ENCODE measurements at places on chromosomes 5 and 9.

DNA sequence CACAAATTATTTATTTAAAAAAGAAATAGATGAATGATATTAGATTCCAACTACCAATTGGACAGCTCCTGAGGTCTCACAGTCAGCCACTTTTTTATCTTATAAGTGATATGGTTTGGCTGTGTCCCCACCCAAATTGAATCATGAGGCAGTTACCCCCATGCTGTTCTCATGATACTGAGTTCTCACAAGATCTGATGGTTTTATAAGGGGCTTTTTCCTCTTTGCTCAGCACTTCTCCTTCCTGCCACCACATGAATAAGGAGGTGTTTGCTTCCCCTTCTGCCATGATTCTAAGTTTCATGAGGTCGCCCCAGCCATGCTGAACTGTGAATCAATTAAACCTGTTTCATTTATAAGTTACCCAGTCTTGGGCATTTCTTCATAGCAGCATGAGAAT, 12.9 kb downstream of the NLN start:
- no peak for DNase-seq

GRCh38 chr5:113902917-113903660, 389.6 kb downstream of the YTHDC2 start:
- no peak for DNase-seq

DNA sequence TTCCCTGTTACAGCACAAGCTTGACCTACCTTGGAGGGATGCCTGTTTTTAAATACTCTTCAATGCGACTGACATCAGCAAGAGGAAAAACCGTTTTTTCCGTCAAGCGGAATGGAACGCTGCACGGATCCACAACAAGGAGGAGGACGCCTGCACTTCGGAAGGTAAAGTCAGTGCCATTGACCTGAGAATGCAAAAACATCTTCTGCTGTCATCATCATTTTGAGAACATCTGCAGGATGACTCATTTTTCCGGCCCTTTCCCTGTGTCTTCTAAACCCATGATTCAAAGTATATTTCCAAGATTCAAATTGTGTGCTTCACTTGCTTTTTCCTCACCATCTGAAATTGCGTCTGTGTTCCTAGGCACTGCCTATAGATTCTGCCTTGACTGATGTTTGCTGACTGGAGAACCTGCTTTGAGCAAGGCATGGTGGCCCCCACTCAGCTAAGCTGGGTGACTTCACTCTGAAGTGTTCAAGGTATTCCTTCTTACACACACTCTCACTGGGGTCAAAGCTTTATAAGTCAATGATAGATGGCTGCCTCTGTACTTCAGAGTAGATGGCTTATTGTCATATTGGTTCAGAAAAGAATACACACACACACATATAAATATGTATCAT, 78.1 kb downstream of the CEMIP2 start:
- DNase-seq: no peak

GRCh38 chr9:126366366-126367011, 39.9 kb downstream of the MVB12B start:
- no peak for DNase-seq

DNA sequence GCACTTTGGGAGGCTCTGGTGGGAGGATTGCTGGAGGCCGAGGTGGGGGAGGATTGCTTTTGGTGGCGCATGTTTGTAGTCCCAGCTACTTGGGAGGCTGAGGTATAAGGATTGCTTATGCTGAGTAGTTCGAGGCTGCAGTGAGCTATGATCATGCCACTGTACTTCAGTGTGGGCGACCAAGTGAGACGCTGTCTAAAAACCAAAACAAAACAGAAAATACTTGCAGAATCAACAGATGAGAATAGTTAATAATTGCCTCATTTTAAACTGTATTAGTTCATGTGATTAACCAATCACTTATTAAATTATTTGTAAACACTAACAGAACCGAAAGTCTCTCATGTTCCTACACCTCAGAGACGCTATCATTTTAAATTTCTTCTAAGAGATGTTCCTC, 118.1 kb downstream of the CCDC171 start:
- no peak for DNase-seq

DNA sequence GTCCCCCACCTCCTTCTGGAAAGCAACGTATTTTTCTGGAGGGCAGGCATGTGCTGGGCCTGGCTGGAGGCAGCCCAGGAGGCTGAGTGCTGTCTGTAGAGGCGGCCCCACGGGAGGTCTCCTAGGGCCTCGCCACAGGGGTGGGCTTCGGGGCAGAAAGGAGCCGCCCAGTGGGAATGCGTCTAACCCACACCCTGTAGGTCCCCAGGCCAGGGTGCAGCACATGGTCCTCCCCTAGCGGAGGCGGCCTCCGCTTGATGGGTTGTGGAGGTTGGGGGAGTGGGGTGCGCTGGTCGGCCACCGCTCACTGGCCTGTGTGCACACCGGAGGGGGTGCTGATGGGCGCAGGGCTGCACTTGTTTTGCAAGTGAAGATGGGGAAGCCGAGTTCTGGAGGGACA, 48.3 kb upstream of the UBAC1 start:
- no peak for DNase-seq

DNA sequence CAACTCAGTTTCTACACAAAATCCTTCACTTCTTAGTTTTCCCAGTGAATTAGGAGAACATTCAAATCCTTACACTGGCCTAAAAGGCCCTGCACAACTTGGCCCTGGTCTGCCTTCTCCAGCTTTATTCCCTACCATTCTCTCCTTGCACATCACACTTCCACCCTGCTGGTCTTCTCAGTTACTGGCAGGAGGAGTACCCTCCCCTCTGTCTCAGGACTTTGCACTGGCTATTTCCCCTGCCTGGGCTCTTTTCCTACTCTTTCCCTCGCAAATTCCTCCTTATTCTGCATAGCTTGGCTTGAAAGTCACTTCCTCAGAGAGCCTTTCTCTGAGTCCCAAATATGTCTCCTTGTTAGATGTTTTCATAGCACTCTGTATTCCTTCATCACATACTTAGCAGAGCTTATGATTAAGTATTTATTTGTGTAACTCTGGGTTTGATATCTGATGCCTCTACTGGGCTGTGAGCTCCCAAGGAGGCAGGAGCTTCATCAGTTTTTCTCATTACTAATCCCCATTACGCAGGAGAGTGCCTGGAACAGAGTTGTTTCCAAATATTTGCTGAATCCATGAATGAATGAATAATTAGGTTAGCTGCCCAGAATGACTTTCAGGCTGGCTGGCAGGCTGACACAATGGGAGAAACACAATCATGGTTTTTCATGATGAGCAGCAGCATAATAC, 159.8 kb upstream of the KLF9 start:
- DNase-seq: no peak

GRCh38 chr5:37696190-37697021, 143.4 kb downstream of the GDNF start:
- DNase-seq: no peak

- DNase-seq: no peak
These were observed 128.1 kb downstream of the ACTL7B start for GRCh38 chr9:108727580-108728111.

DNA sequence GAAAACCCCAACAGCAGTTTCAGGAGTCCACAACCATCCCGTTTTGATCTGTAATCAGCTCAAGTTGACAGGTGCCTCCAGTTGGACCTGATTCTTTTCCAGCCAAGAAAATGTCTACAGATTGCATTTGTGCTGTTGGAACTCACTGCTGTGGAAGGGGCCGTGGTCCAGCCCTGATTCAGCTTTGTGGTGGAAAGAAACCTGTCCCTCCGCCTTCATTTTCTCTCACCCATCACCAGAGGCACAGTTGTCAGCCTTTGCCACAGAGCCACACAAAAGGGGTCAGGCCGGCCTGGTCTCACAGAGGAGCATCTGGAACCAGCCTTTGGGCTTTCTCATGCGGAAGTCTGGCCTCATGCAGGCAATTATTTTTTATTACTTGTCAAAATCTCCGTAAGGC, 483.6 kb downstream of the GADD45G start:
- DNase-seq: no peak

GRCh38 chr5:160961761-160962160, 109.8 kb upstream of the ATP10B start:
- DNase-seq: no peak

GRCh38 chr5:26148569-26149107, 889.7 kb downstream of the CDH9 start:
- peak; percentile 37 for DNase-seq

DNA sequence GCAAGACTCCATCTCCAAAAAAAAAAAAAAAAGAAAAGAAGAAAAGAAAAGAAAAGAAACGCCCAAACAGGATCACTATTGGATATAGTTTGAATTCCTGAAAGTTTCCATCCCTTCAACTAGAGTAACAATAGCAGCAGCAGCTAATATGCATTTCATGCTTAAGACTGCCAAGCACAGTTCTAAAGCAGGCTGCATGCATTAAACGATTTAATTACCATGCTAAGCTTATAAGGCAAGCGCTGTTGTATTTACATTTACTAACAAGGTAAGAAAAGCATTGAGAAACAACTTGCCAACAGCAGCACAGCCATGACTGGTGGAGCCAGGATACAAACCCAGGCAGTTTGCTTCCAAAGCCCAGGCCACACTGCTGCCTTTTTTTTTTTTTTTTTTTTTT, 13.0 kb downstream of the TBC1D2 start:
- no peak for DNase-seq

DNA sequence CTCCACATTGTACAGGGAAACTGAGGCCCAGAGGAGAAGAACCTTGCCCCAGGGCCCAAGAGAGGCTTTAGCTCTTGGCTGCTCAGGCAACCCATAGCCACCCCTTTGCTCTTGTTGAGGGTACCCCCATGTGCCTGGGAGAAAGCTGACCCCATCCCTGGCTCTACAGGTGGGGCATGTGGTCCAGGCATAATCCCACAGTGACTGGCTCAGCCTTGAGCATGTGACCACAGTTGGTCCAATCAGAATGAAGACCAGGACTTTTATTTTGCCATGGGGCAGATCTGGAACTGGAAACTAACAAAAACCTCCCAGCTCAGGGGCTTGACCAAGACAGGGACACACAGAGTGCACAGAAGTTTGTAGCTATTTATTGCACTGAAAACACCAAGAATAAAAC, 29.3 kb downstream of the SLC6A7 start:
- no peak for DNase-seq

DNA sequence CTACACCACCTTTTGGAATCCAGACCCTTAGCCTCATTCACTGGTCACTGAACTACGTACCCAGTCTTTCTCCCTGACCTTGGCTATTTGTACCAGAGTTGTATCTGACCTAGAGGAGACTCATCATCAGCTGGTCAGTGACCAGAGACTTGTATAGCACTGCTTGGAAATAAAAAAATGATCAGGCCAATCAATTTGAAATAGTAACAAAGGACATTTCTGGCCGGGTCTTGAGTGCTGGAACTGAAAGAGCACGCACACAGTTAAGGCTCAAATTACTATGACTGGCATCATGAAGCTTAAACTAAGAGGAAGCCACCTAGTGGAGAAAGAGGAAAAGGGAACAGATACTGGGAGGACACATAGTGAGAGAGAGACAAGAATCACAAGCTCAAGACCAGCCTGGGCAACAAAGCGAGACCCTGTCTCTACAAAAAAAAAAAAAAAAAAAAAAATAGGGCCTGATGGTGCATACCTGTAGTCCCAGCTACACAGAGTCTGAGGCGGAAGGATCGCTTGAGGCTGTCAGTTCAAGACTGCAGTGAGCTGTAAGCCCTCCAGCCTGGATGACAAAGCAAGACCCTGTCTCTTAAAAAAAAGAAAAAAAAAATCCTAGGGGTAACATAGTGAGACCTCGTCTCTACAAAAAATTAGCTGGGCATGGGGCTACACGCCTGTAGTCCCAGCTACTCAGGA, 12.8 kb upstream of the SRP19 start:
- no peak for DNase-seq

GRCh38 chr5:173768891-173769290, 119.3 kb upstream of the CPEB4 start:
- DNase-seq: no peak

DNA sequence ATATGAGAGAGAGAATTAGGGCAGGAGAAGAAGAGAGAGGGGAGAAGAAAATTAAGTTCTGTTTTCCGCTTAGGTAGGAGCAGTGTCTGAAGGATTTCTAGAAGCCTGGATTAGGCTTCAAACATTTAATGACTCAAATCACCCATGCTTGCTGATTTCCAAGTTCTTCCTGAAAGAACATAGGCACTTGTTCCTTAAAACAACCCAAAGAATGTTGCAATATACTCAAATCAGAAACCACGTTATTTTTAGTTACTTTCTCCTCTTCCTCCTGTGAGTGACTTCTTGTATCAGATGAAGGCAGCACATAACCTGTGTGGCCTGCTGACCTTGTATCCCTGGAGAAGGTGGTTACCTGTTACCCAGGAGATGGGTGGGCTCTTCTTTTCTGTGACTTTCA, 351.5 kb upstream of the KLF4 start:
- no peak for DNase-seq

DNA sequence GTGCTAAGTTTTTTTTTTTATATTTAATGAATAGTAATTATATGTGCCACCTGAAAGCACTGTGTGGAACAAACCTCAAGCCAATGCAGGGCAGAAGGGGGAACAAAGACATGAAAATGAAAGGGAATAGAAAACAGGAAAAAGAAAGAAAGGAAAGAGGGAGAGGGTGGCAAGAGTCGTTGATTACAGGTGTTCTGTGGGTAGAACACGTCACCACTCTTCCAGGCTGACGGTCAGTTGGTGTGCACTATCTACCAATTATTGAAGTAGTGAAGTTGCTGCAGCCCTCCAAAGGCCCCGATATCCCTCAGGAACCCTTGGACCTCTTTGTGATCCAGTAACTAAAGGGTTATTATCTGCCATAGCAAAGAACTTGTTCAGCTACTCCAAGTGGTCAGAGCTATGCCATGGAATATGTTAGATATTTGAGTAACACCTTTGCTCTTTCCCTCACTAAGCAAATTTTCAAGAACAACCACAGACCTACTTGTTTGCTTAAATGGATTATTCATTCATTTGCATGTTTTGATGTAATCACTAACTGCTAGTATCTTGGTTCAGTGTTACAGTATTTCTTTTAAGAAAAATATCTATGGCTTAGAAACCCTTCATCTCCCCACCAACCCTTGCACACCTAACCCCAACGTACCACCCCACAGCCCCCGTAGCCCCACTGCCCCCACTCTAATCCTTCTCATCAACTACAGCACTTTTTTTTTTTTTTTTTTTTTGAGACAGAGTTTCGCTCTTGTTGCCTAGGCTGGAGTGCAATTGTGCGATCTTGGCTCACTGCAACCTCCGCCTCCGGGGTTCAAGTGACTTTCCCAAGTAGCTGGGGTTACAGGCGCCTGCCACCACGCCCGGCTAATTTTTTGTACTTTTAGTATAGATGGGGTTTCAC, 31.3 kb downstream of the FYB1 start:
- DNase-seq: no peak

GRCh38 chr9:38289866-38290245, 102.6 kb upstream of the ALDH1B1 start:
- DNase-seq: no peak

Data from lower lobe of right lung (tissue), 2 donors.